ENCODE measurements at places on chromosomes 5 and 9.

- no peak for DNase-seq
These were observed 38.3 kb downstream of the PTGES start for GRCh38 chr9:129714511-129715061.

GRCh38 chr9:26516773-26517343, 375.7 kb downstream of the CAAP1 start:
- DNase-seq = no peak

DNA sequence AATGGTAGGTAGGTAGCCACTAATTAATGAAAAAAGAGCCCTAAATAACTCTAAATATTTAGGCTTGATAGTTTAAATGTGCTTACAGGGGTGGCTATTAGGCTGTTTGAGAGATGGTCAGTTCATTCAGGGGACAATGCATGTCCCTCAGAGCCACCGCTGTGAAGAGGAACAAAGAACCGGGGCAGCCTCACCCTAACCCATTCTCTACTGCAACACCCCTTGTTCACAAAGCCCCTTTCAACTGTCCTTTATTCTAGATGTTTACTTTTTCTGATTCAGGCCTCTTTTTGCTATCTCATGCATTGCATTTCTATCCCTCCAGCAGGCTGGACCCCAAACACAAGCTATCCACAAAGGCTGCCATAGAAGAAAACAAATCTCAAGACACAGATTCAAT, 906.7 kb downstream of the NR2F1-AS1 start:
- DNase-seq = no peak

DNA sequence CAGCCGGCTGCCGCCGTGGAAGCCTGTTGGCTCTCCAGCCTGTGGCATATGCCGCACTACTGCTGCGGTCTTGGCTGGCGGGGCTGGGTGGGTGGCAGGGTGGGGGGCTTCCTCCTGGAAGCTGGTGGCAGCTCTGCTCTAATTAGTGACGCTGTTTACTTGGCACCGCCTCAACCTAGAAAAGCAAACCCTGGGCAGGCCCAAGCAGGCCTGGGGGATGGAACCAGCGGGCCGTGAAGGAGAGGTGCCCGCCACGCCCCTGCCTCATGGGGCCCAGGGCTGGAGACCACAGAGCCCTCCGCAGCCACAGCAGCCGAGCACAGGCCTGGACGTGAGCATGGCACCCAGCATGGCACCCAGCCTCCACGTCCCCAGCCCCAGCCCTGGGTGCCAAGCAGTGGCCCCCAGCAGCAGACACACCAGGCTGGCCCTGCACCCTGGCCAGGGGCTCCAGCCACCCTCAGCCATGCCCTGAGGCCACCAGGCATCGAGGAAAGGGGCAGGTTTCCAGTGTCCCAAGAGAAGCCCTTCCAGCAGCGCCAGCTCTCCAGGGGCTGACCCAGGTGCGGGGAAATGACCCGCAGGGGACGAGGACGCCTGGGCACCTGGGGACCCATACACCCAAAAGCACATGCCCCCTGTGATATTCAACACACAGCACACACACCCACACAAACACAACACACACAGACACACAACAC, 5.4 kb upstream of the CCDC187 start:
- no peak for DNase-seq

DNA sequence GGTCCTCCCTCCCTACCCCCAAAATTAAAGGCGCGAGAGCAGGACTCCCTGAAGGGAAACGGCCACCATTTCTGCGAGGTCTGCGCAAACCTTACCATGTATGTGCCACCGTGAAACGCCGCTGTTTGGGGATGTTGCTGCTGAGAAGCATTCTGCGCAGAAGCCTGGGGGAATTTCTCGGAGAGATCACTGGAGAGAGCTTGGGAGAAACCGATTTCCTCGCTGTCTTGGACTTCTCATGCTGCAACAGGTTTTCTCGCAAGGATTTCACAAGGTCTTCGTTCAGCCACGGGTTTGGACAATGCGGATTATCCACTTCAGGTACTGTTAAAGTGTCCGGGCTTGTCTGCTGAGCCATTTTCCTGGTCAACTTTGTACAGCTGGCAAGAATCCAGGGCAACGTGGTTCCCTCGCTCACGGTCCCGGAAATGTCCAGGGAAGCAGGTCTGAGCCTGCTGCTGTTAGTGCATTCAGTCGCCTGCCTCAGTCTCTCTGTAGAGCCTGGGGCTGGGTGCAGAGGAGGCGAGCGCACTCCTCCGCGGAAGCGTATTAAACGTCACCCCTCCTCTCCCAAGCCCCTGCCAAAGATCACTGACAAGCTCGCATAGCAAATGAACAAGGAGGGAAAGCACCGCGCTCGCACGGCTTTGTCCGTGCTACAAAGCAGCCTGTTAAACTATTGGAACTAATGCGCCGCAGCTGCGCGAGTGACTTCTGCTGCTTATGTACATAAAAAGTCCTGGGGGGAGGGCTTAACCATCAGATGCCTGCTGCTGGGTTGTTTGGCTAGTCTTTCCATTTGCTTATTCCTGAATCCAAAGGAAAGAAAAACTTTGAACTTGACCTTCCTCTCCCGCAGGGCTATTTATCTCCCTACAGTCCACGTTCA, 125.1 kb downstream of the PDE4D start:
- no peak for DNase-seq

DNA sequence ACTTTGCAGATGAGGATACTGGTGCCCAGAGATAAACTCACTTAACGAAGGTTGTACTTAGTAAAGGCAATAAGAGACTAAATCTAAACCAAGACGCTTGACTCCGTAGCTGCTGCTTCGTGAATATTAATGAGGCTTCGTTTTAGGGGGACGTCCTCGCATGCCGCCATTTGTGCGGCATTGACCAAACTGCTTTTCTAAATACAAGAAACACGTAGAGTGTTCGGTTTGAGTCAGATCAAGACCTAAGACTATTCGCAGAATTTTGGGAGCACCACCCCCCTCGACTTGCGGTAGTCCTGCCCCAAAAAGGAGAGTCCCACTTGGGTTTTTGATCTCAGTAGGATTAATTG, 1.1 kb downstream of the NPM1 start:
- no peak for DNase-seq

- DNase-seq = no peak
These were observed 14.6 kb downstream of the HK3 start for GRCh38 chr5:176884571-176884890.

GRCh38 chr5:11468334-11469039, 435.8 kb downstream of the CTNND2 start:
- no peak for DNase-seq

DNA sequence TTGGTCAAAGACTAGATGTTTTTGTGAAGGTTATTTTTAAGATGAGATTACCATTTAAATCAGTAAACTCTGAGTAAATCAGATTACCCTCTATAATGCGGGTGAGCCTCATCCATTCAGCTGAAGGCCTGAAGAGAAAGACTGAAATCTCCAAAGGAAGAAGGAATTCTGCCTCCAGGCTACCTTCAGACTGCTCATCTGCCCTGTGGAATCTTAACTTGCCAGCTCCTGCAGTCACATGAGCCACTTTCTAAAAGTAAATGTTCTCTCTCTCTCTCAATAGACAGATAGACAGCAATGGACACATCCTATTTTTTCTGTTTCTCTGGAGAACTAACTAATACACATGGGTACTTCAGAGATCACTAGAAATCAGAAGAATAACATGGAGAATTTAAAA, 182.8 kb downstream of the CFAP90 start:
- DNase-seq = no peak

DNA sequence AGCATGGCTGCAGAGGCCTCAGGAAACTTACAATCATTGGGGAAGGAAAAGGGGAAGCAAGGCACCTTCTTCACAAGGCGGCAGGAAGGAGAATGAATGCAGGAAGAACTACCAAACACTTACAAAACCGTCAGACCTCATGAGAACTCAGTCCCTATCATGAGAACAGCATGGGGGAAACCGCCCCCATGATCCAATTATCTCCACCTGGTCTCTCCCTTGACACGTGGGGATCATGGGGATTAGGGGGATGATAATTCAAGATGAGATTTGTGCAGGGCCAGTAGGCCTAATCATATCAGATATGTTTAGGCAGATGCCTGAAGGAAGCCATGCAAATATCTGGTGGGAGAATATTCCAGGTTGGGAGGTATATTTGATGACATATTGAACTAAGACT, 1176.4 kb upstream of the CDH18 start:
- DNase-seq = no peak

DNA sequence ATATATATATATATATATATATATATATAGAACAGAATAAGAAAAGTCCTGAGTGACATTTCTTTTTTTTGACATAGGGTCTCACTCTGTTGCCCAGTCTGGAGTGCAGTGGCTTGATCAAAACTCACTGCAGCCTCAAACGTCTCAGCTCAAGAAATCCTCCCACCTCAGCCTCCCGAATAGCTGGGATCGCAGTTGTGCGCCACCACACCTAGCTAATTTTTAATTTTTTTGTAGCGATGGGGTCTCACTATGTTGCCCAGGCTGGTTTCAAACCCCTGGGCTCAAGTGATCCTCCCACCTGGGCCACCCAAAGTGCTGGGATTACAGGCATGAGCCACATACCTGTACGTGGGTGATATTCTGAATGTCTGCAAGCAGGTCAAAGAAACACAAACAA, 48.3 kb downstream of the SPRY4 start:
- DNase-seq = no peak

DNA sequence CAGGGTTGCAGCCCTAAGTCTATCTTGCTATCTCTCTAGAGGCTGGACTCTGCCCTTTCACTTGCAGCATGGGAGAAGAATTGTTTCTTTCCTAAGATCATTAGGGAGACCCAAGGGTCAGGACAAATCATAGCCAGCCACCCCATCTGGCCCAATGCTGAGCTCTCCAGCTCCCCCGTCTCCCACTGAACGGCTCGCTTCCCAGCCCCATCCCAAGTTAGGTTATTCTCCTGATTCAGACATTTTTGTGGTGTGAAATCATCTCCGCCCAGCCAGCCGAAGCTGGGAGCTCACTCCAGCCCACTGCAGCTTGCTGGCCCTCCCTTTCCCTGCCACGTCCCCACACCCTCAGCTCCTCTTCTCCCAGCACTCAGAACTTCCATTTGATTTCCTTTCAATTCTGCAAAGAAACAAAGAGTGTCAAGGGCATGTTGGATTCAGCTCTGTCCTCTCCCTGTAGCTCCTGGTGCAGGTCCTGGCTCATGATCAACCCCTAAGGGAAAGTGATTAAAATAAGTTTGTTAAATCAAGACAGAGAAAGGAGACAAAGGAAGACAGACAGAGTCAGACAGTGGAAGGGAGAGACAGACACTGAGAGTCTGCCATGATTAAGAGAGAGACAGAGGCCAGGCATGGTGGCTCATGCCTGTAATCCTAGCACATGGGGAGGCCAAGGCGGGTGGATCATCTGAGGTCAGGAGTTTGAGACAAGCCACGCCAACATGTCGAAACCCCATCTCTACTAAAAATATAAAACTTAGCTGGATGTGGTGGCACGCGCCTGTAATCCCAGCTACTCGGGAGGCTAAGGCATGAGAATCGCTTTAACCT, 12.6 kb upstream of the SPARC start:
- DNase-seq = no peak

DNA sequence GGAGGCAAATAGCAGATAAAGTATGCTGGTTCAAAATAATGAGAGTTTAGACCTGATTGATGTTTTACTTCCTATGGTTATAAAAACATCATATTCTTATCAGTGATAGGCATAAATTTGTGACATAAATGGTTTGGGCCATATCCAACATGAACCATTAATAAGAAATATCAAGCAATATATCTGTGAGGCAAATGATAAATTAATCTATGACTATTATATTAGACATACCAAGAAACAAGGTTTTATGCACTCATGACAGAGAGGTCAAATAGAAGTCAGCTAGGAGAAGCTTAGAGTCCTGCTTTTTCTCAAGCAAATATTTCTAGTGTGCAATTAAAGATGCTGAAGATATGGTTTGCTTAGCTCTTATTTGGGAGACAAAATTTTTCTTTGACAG, 10.4 kb downstream of the SMIM3 start:
- DNase-seq = no peak

GRCh38 chr9:93827545-93828330, 127.4 kb downstream of the BARX1 start:
- no peak for DNase-seq

Measured in bone marrow (tissue), 2 donors.